ENCODE measurements at places on chromosomes 5 and 9. TPM values are rescaled to one million over a fixed set of nuclear protein-coding genes. Genes with fewer than 3 reads are reported as not detected.

PCDHA9 gene
- 0.06 TPM for total RNA-seq

PLAC8L1 gene
- not detected for total RNA-seq

RASGEF1C gene
- total RNA-seq, result not detected

SHOC1 gene
- not detected for total RNA-seq

NR5A1 gene
- not detected for total RNA-seq

FOXD4L5 gene
- not detected for total RNA-seq

CDC25C gene
- 2.9 TPM for total RNA-seq

DBH gene
- total RNA-seq, result not detected

FUBP3 gene
- 38.3 TPM for total RNA-seq

SPATA31D4 gene
- not detected for total RNA-seq

ACTBL2 gene
- 2.8 TPM for total RNA-seq

LYSMD3 gene
- 19.6 TPM for total RNA-seq

LCP2 gene
- 5.7 TPM for total RNA-seq

GPR21 gene
- 1.1 TPM for total RNA-seq

LOX gene
- total RNA-seq, result 164 TPM

PCDHGC3 gene
- total RNA-seq, result 24.3 TPM

ENG gene
- 469 TPM for total RNA-seq

PCDHGA5 gene
- 2.1 TPM for total RNA-seq

GABRA1 gene
- total RNA-seq, result not detected

PRDM9 gene
- not detected for total RNA-seq

CATSPER3 gene
- not detected for total RNA-seq

GABRP gene
- 0.41 TPM for total RNA-seq

ANKRA2 gene
- total RNA-seq, result 11.8 TPM

PCDHGA8 gene
- total RNA-seq, result 2.3 TPM

MIGA2 gene
- total RNA-seq, result 23.3 TPM

ENDOG gene
- total RNA-seq, result 26.3 TPM

ANGPTL2 gene
- total RNA-seq, result 25.5 TPM

SLC36A2 gene
- not detected for total RNA-seq

C9 gene
- 0.44 TPM for total RNA-seq

SPEF2 gene
- total RNA-seq, result 0.82 TPM

BARHL1 gene
- total RNA-seq, result not detected

ZFP37 gene
- 0.64 TPM for total RNA-seq

KDM3B gene
- 44.0 TPM for total RNA-seq

C6 gene
- 0.05 TPM for total RNA-seq

HAVCR1 gene
- total RNA-seq, result not detected

KCNV2 gene
- total RNA-seq, result not detected

SLC46A2 gene
- total RNA-seq, result not detected

FRMD3 gene
- 6.1 TPM for total RNA-seq

PAEP gene
- not detected for total RNA-seq

NAA35 gene
- 14.8 TPM for total RNA-seq

CCDC180 gene
- total RNA-seq, result 3.4 TPM

SLCO4C1 gene
- 0.29 TPM for total RNA-seq

SSNA1 gene
- total RNA-seq, result 91.8 TPM

GDA gene
- total RNA-seq, result 0.05 TPM

RNF183 gene
- not detected for total RNA-seq

LRSAM1 gene
- total RNA-seq, result 30.0 TPM

CDH12 gene
- not detected for total RNA-seq

TMEM161B gene
- total RNA-seq, result 9.0 TPM

SPOUT1 gene
- total RNA-seq, result 23.8 TPM

ELOVL7 gene
- total RNA-seq, result 0.73 TPM

COMMD10 gene
- total RNA-seq, result 31.0 TPM

SPACA9 gene
- total RNA-seq, result 3.2 TPM

All from glomerular endothelial cell (primary cell).